ENCODE measurements at places on chromosomes 5 and 9.

GRCh38 chr9:121651295-121652020 is at the start of gene DAB2IP:
TSS of gene DAB2IP (plus strand) at chr9:121651634. CDS start at chr9:121651776, 142 bp downstream.
- no peak for DNase-seq

DNA sequence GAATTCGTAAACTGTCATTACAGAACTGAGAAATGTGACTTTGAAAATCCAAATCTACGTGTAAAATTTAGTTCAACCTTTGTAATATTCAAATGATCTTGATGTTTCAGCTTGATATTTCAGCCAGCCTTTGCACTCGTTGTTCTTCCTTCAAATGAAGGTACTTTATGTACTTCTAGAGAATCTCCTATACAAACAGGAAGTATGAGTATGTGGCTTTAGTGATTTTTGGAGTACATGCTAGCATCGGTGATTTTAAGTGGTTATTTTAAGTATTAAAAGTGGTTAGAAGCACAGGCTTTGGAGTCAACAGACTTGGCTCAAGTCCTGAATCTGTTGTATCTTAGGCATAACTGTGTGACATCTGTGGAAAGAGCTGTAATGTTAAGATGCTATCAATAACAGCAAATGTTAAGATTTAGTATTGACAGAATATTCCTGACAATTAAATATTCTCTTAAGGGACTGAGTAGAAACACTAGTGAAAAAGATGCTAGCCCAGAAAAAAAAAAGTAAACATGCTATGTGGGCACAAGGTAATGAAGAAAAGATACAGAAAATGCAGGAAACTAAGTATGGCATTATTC is 398.0 kb downstream of the ADGRV1 start:
- DNase-seq, result no peak

- no peak for DNase-seq
Observed at GRCh38 chr5:65085516-65085850, 316.8 kb downstream of the CWC27 start.

GRCh38 chr5:113047733-113048652 is 71.4 kb downstream of the DCP2 start:
- DNase-seq, result no peak

DNA sequence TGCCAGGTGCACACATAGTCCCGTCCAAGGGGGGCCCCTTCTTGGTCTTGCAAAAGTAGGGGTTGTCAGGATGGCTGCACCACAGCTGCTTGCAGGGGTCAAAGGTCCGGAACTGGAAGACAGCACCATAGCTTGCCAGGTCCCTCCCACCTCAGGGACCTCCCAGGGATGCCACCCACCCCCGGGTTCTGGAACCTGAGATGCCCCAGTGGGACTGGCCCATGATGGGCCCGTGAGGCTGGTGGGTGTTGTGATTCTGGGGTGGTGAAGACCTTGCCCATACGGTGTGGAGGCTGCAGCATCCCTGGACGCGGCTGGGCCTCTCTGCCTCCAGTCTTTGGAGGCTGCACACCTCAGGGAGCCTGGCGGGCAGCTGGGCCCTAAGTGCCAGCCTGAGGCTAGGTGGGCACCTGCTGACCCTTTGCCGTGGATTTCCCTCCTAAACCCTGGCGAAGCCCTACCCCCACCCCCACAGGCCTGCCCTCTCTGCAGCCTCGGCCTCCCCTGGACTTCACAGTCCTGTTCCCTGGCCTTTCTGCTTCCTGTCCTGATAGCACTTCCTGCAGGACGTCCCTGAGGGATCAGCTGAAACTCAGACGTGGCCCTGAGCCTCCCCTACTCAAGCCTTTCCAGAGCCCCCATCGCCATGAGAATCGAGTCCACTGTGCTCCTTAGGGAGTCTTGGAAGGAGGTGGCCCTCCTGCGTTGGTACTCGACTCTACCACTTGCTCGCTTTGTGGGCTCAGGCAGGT is 92.1 kb downstream of the ZNF354C start:
- no peak for DNase-seq

DNA sequence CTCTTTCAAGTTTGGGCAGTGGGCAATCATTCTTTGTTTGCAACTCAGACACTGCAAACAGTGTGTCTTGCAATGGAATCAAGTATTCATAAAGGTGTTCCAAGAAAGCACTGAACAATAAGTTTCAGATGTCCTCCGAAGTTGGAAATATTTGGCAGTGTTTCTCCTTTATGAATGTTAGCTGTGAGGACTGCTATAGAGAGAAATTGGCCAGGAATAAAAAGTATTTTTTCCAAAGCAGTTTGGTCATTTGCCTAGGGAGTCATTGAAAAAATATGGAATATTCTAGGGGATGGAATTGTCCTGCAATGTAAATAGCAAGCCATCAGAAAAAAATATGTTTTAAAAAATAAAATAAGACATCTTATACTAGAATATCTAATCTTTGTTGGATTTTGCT is 688.6 kb upstream of the SEMA6A start:
- no peak for DNase-seq

- no peak for DNase-seq
Observed at GRCh38 chr5:135869276-135869675, 26.4 kb downstream of the IL9 start.

GRCh38 chr9:136686794-136687711 is at the start of gene AGPAT2:
TSS of gene AGPAT2 (minus strand) at chr9:136687457. CDS start at chr9:136687357, 100 bp downstream.
- DNase-seq, result peak; percentile 29

GRCh38 chr5:139486201-139486600 is 3.6 kb upstream of the STING1 start:
- no peak for DNase-seq

- no peak for DNase-seq
Observed at GRCh38 chr9:87465816-87466215, 31.9 kb upstream of the DAPK1 start.
